ENCODE measurements at places on chromosomes 16 and 17.

DNA sequence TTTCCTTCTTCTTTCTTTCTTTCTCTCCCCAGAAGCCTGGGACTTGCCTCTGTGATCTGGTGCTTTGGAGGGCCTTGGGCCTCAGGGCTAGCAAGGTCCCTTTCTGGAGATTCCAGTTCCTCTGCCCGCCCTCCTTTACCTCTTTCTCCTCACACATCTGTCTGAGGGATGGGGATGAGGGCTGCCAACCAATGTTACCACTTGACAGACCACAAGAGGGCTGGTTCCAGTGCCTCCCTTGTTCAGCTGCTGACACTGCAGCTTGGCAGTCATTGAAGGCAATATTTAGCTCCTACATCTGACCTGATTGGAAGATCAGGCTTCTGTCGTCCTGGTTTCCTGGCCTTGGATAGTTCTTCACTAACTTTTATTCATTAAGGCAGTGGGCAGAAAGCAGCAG is 3.6 kb upstream of the ZNF652 start:
- no peak for DNase-seq

DNA sequence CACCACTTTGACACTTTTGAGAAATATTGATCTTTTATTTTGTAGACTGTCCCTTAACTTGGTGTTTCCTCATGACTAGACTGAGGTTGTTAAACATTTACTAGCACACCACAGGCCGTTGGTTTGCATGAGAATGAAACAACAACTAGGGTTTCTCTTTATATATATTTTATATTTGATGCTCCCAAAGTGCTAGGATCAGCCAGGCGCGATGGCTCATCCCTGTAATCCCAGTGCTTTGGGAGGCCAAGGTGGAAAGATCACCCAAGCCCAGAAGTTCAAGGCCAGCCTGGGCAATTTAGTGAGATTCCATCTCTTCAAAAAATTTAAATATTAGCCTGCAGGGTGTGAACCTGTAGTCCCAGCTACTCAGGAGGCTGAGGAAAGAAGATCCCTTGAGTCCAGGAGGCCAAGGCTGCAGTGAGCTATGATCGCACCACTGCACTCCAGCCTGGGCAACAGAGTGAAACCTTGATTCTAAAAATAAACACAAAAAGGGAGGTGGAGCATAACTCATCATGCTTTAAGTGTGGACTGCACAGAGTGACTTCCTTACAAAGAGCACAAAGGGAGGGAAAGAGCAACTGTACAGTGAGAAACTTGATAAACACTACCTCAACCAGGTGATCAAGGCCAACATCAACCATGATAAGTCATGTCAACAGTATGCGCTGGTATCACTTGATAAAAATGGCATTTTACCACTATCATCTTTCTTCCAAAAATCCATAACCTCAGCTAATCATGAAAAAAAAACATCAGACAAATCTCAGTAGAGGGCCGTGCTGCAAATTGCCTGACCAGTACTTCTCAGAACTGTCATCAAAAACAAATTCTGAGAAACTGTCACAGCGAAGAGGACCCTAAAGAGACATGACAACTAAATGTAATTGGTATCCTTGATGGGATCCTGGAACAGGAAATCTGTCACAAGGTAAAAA is 72.8 kb upstream of the ATF7IP2 start:
- DNase-seq: no peak

DNA sequence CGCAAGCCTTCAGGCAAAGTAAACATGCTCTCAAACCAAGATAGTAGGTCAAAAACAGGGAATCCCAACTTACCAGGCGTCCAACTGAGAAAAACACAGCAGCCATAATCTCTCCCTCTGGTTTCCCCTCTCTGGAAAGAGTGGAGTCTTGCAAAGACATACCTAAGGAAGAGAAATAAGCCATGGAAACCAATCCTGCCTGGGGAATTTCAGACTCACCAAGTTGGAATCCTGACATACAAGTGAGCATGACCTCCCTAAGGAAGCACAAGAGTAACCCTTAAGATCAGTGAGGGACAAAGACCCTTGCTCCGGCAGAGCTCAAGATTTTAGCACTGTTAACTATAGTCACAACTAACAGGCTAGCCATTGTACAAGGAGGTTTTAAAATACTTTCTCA is 4.1 kb downstream of the ZNF624 start:
- DNase-seq: no peak

- peak; percentile 61 for DNase-seq
These were observed 86.1 kb downstream of the ZDHHC7 start for GRCh38 chr16:84925092-84925772.

DNA sequence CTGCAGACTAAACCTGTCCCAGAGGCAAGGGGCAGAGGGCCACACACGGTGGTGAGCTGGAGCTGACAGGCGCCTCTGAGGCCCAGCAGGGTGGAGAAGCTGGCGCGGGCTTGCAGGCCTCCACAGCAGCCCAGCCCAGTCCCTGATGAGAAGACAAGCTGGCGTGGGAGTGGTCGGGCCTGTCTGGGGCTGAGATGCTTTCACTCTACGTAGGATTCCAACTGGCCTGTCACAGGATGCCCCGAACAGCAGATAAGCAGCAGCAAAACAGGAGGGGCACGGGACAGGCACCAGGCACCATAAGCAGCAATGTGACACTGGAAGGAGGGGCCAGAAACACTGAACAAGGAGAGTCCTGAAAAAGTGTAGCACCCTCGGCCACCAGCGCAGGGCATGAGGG is 40.1 kb downstream of the PEMT start:
- DNase-seq: no peak

DNA sequence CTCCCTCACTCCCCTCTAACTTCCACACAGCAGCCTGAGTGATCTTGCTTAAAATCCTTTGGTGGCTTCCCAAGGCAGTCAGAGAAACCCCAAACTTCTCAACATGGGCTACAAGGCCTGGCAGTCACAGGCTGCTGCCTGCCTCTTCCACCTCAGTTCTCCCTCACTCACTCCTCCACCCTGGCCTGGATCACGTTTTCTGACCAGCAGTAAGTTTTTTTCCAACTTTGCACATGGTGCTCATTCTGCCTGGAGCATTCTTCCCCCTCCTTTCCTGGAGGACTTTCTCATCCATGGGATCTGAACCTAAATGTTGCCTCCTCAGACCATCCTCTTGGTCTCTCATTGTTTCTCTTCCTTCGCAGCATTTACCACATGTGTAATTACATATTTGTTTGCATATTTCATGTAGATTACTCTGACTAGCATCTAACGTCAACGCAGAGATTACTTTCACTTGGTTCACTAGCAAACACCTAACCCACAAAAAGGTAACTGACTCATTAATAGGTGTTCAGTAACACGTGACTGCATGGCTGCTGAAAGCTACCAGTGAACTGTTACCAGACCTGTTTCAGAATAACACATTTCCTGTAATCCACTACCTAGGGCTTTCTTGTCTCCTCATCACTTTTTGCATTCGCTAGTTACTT is 17.1 kb downstream of the GNA13 start:
- no peak for DNase-seq

GRCh38 chr17:62684179-62684578 is 56.7 kb downstream of the MRC2 start:
- no peak for DNase-seq

- DNase-seq: no peak
These were observed 8.4 kb upstream of the HELZ start for GRCh38 chr17:67253384-67253783.

DNA sequence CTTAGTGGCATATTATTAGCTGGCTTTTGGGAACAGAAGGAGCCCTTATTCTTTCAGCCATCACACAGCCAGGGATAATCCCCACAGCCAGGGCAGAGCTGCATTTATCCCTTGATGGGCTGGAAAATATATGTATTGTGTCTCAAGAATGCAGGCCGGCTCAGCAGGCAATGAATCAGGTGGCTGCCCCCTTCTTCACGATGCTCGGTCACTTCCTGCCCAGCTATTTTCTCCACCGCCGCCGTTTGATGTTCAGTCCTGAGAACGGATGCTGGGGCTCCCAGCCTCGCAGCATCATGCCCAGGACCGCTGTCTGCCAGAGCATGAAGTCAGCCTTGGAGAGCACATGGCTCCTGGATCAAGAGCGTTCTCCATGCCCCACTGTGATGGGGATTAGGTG is 4.3 kb upstream of the MYH3 start:
- no peak for DNase-seq

- DNase-seq: peak; percentile 21
These were observed 188.6 kb upstream of the PSMD7 start for GRCh38 chr16:74107795-74108610.

GRCh38 chr17:58514770-58515157 is 326 bp upstream of the MTMR4 start:
- no peak for DNase-seq

DNA sequence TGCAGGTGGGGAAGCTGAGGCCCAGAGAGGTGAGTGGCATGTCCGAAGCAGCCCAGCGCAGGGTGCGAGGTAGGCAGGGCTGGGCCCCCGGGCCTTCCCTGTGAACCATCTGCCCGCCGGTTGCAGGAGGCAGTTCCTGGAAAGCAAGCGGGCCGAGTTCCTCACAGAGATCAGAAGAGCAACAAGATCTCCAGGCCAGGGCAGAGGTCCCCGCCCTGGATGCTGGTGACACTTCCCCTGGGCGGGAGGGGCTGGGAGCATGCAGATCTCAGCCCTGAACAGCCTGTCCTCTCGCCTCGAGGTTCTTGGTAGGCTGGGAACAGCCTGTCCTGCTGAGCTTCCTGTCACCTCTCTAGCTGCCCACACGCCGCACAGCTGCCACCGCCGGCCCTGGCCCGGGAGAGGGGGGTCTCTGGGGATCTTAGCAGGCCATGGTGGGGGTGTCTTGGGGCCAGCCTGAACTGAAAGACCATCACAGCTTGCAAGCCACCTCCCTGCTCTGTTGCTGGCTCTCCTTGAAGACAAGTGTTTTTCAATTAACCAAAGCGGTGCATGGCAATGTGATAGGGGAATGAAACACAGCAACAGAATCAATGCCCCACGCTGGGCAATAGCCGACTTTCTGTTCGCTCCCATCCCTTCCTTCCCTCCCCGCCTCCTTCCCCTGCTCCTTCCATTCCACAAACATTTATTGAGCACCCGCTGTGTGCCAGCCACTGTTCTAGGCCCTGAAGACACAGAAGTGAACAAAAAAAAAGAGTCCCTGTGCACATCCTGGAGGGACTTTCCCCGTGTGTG is 31.7 kb downstream of the SOCS1 start:
- DNase-seq: peak; percentile 73

- DNase-seq: no peak
These were observed 23.0 kb downstream of the WNT3 start for GRCh38 chr17:46795379-46795952.

- DNase-seq: no peak
These were observed 817 bp downstream of the ITGB4 start for GRCh38 chr17:75722076-75722475.

- DNase-seq: no peak
These were observed 44.7 kb downstream of the CDH1 start for GRCh38 chr16:68781784-68782183.

DNA sequence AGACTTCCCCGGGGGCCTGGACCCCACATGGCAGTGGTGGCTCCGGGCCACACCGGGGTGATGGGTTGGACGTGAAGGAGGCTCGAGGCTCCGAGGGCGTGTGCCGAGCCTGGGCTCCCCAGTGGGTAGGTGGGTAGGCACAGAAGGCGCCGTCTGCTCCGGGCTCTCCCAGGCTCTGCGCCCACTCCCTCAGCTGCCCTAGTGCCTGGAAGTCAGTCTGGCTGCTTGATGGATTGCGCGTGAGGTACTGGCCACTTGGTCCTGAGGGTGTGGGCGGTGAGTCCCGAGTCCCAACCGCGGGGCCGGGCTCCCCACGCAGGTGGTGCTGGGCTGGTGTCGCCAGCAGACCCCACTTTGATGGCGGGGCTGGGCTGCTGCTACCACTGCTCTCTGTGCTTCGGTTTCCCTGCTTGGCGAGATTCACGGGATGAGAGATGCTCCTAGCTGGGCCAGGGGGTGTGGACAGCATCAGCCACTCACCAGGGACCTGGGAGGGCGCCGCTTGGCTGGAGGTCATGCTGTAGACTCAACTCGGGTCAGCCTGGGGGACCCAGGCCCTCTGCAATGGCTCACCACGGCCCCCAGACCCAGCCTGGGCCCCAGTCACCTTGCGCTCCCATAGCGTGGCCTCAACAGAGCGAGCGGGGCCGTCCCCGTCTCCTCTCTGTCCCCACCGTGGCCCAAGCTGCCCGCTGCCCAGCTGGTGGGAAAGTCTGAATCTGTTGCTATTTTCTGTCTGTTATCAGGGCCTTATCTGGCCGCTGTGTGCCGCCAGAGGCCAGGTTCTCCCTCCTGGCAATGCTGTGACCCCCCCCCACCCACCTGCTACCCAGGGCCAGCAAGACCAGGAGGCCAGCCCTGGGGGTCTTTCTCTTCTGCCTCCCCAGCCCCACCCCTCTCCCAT is 26.1 kb downstream of the ZFPM1 start:
- no peak for DNase-seq
